Articular chondrocyte of knee joint (primary cell): ENCODE measurements at places on chromosomes 1 and 21. TPM values are rescaled to one million over a fixed set of nuclear protein-coding genes. Genes with fewer than 3 reads are reported as not detected.

CCDC18 gene
- 9.8 and 13.6 TPM in 2 replicates for total RNA-seq

FALEC gene
- not detected in 2 replicates for total RNA-seq

OR2T5 gene
- not detected in 2 replicates for total RNA-seq

RGS4 gene
- total RNA-seq, result 2.1 and 4.8 TPM in 2 replicates

SPATA17 gene
- total RNA-seq, result 1.4 and 3.8 TPM in 2 replicates

PPM1J gene
- total RNA-seq, result 0.65 and 0.78 TPM in 2 replicates

OLIG1 gene
- total RNA-seq, result not detected in 2 replicates

ZFP69B gene
- total RNA-seq, result 3.5 and 3.9 TPM in 2 replicates

RAP1GAP gene
- 0.32 and 0.65 TPM in 2 replicates for total RNA-seq

NHLH2 gene
- total RNA-seq, result not detected in 2 replicates

CA14 gene
- total RNA-seq, result not detected in 2 replicates

ZYG11A gene
- 0.13 and 0.22 TPM in 2 replicates for total RNA-seq

SELENOF gene
- 270 and 298 TPM in 2 replicates for total RNA-seq
